Pancreas (tissue), 10 donors: ENCODE measurements at places on chromosomes 13 and 19. TPM values are rescaled to one million over a fixed set of nuclear protein-coding genes. Genes with fewer than 3 reads are reported as not detected.

CRB3 gene
- 25.1 TPM for total RNA-seq

ZNF570 gene
- total RNA-seq, result 2.0 TPM

LGALS4 gene
- 87.7 TPM for total RNA-seq

CRTC1 gene
- 7.9 TPM for total RNA-seq

COPE gene
- 65.2 TPM for total RNA-seq

- no peaks in the 10 kb centered on the region for H3K36me3 ChIP-seq
- no peaks in the 10 kb centered on the region for H3K4me1 ChIP-seq
- H3K27ac ChIP-seq, result no peak overlapping the region
Observed at GRCh38 chr13:60175571-60175970, 11.8 kb upstream of the DIAPH3 start.

GRCh38 chr13:100100115-100100879 is 11.4 kb downstream of the PCCA start:
- peak overlapping the region; percentile 22 for H3K27ac ChIP-seq
- H3K36me3 ChIP-seq, result no peaks in the 10 kb centered on the region
- DNase-seq, result peak; percentile 66
- no peak overlapping the region for H3K4me3 ChIP-seq
- H3K27me3 ChIP-seq, result no peaks in the 10 kb centered on the region

- DNase-seq, result no peak
- H3K36me3 ChIP-seq, result no peaks in the 10 kb centered on the region
- H3K27me3 ChIP-seq, result no peaks in the 10 kb centered on the region
- no peak overlapping the region for H3K27ac ChIP-seq
Observed at GRCh38 chr13:103243495-103243894, 177.3 kb upstream of the SLC10A2 start.

- no peak overlapping the region for H3K4me3 ChIP-seq
- H3K27ac ChIP-seq, result no peak overlapping the region
- no peaks in the 10 kb centered on the region for H3K4me1 ChIP-seq
- H3K36me3 ChIP-seq, result no peaks in the 10 kb centered on the region
- no peak for DNase-seq
Observed at GRCh38 chr19:53004242-53004641, 9.5 kb upstream of the ERVV-1 start.

DNA sequence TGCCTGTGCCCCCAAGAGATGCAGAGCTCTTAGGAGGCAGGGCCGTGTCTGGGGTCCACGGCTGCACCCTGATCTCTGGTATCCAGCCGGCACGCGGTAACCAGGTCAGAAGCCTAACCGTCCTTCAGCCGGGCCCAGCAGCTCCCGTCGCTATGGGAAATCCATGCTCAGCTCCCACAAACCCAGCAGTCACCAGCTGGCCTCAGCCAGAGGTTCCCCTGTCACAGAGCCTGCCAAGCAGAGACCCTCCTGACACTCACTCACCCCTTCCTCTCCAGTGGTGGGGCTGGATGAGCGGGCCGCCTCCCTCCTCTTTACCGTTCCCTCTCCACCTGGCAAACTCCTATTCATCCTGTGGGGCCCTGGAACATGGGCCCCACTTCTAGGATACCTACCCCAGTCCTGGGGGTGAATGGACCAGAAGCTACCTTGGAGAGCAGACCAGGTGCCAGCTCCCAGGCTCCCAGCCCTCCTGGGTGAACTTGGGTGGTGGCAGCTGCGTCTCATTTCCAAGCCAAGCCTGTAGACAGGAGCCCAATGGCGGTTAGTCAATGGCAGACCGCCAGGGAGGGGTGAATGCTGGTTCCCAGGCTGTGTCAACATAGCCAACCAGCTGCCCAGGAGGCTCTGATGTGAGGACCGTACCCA is 21.4 kb upstream of the TCF3 start:
- no peak overlapping the region for H3K27ac ChIP-seq
- H3K4me1 ChIP-seq, result peaks cover 18% of the 10 kb centered on the region
- no peak overlapping the region for H3K4me3 ChIP-seq

DNA sequence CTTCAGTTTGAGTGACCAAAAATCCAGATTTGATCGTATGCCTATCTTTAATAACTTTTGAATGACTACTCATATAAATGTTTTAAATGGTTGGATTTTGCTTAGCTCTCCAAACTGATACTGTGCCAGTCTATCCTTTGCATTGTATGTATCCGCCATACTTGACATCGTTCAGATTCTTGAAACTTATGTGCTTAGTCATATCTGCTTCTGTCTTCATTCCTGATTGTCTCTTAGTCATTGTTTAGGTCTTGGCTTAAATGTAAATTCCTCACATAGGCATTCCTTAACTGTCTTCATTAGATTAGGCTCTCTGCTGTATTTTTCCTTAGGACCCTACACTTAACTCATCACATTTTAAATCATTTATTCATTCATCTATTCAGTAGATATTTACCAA is 126.0 kb downstream of the PCCA start:
- H3K27me3 ChIP-seq, result no peaks in the 10 kb centered on the region
- no peaks in the 10 kb centered on the region for H3K36me3 ChIP-seq
- no peak for DNase-seq
- no peak overlapping the region for H3K27ac ChIP-seq
- H3K4me1 ChIP-seq, result no peaks in the 10 kb centered on the region

- no peak for DNase-seq
- H3K27ac ChIP-seq, result no peak overlapping the region
- H3K27me3 ChIP-seq, result no peaks in the 10 kb centered on the region
Observed at GRCh38 chr19:39122934-39123731, 2.5 kb upstream of the PAK4 start.

DNA sequence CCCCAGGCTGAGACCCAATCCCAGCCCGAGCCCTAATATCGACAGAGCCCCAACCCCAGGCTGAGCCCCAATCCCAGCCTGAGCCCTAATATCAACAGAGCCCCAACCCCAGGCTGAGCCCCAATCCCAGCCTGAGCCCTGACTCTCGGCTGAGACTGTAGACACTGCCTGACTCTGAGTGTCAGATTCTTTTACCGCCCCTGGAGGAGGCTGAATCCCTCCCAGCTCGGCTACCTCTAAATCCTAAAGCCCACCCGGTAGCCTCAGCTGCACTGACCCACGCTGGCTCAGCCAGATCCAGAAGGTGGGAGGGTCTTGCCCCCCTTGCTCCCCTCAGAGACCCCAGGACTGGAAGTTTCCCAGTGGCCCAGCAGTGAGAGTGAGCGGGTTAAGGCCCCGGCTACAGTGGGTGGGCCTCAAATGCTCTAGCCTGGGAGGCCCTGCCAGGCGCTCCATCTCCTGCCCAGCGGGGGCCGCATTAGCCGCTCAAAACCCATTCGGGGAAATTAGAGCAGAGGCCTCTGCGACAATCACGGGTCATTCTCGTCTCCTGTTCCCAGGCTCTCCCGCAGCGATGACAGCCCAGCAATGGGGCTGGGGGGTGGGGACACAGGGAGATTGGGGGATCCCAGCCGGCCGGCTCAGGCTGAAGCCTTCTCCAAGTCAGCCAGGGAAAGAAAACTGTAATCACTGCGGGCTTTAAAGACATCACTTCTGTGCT is 43.8 kb downstream of the ZNRF4 start:
- H3K4me3 ChIP-seq, result no peak overlapping the region
- H3K4me1 ChIP-seq, result no peaks in the 10 kb centered on the region
- H3K36me3 ChIP-seq, result no peaks in the 10 kb centered on the region
- DNase-seq, result no peak

DNA sequence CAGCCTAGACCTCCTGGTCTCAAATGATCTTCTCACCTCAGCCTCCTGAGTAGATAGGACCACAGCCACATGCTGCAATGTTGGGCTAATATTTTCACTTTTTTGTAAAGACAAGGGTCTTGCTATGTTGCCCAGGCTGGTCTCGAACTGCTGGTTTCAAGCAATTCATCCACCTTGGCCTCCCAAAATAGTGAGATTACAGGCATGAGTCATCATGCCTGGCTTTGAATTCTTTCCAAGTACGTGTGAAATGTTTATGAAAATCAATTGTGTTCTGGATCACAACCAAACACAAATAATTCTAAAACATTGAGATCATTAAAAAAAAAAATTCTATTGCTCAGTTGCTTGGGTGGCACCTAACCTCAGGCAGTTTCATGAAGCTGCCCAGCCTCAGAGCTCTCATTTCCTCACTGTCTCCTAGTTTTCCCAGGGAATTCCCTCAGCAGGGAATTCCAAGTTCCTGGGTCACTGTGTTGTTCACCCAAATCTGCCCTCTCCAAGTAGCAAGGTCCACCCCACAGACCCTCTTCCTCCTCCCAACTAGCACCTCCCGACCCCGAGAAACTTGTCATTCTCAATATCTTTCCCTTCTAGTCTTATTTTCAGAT is 44.8 kb downstream of the ING1 start:
- no peak for DNase-seq
- no peaks in the 10 kb centered on the region for H3K36me3 ChIP-seq
- H3K4me1 ChIP-seq, result no peaks in the 10 kb centered on the region

- H3K4me1 ChIP-seq, result no peaks in the 10 kb centered on the region
- H3K4me3 ChIP-seq, result no peak overlapping the region
- no peak for DNase-seq
- H3K27me3 ChIP-seq, result no peaks in the 10 kb centered on the region
Observed at GRCh38 chr13:77415253-77416071, 88.6 kb upstream of the MYCBP2 start.

GRCh38 chr19:40217934-40218890 is at the start of gene TTC9B:
Gene TTC9B (minus strand): TSS chr19:40218384. CDS start chr19:40218381, 3 bp downstream.
- H3K4me1 ChIP-seq, result no peaks in the 10 kb centered on the region
- no peaks in the 10 kb centered on the region for H3K27me3 ChIP-seq
- no peak within 1 kb of the TSS for H3K27ac ChIP-seq
- peak; percentile 75 for DNase-seq
- peak within 1 kb of the TSS; percentile 8 for H3K4me3 ChIP-seq

DNA sequence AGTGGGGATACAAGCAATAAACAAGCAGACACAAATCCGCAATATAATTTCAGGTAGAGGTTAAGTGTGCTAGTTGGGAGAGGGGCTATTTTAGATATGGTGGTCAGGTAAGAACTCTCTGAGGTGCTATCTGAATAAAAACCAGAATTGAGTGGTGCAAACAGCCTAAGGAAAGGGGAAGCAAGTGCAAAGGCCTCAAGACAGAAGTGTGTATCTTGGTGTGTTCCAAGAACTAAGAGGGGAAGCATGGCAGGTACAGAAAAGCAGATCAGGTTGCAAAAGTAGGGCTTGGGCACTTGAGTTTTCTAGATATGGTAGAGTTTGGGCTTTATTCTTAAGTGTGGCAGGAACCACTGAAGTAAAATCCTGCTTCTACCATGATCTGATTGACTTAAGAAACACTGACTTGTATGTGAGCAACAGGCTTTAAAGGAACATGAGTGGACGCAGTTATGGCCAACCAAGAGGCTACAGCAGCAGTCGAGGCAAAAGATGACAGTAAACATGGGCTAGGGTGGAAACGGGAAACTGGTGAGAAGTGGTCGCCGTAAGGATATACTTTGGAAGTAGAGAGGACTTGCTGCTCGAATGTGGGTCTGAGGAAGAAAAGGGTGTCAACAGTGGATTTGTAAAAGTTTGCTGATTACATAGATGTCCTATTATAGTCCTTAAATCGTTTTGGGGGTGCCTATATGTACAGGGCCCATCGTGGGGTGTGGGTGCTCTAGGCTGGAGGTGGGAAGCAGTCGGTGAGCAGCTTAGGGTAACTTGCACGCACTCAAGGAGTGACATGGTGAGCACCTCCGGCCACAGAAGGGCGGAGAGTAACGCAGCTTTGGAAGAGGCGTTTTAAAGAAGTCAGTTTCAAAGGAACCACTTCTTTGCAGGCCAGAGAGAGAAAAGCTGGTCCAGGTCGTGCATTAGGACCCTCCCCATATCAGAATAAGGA is 677 bp downstream of the TGDS start:
- peak; percentile 22 for DNase-seq
- H3K27ac ChIP-seq, result peak overlapping the region; percentile 86
- peaks cover 13% of the 10 kb centered on the region for H3K36me3 ChIP-seq
- peaks cover 30% of the 10 kb centered on the region for H3K4me1 ChIP-seq
- no peaks in the 10 kb centered on the region for H3K27me3 ChIP-seq
- H3K4me3 ChIP-seq, result peak overlapping the region; percentile 89
